ENCODE measurements at places on chromosomes 1 and 21.
A peak's percentile ranks its signal among the peaks of the same experiment; 100 is the strongest.

DNA sequence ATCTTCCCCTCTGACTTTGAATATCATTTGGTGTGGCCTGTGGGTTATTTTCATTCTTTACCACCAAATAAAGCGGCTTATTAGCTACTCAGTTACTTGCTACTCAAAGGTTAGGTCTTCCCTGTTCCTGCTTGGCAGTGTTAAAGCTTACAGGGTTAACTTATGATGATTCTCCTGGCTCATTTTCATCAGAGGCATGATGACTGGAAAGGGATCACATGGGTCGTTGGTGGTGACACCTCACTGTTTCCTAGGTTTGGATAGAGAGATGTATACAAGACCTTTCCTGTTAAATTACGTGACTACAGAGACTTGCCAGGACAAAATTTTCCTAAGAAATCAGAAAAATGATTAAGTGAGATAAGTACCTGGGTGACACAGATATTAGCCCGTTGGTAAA, 27.4 kb downstream of the MRPS6 start:
- DNase-seq = no peak

DNA sequence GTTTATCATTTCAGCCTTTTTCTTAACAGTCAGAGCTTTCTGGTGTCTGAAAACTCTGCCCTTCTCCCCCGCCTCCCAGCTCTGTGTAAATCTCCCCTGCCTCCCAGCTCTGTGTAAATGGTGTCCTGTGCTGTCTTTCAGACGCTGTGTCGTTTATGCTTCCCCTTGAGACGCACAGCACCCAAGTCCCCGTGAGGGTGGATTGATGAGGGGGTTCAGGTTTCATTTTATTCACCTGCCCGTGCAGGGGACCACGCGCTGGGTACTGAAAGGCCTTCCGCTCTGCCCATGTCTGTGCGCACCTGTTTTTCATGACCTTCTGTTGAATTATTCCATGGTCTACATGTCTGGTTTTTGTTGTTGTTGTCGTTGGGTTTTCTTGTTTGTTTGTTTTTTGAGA, 108.2 kb upstream of the COL6A1 start:
- no peak for DNase-seq

DNA sequence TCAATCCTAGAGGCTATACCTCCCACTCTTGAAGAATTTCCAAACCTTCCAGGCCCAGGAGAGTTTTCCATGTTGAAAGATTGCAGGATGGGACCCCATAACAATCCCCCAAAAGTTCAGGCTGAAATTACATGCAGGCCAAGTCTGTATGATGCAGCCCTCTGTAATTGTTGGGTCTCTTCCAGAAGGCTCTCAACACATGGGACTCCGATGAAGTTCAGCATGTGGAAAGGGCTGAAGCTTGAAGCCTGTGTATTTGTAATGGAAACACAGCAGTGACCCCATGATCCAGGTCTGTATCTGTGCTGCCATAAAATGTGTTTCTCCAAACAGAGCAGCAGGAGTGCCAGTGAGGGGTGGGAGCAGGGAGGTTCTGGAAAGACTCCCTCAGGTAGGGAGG, 202.5 kb upstream of the LYPLAL1 start:
- peak; percentile 6 for DNase-seq

GRCh38 chr1:36162680-36163239, 6.8 kb downstream of the MAP7D1 start:
- DNase-seq = no peak

DNA sequence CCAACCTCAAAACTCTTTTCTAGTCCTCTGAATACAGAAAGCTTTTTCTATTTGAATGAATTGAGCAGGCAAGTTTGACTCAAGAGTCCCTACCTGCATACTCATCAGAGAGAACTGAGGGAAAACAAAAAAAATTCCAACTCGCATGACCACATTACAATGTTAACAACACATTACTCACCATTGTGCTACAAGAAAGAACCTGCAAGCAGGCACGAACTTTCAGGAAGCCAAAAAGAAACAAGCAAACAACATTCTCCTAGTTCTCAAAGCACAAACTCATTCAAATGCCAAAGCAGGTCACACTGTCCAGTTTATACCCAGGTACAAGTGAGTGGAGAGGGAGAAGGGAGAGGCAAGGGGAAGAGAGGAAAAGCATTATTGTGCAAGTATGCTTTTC, 14.6 kb downstream of the OTUD7B start:
- DNase-seq = peak; percentile 27

DNA sequence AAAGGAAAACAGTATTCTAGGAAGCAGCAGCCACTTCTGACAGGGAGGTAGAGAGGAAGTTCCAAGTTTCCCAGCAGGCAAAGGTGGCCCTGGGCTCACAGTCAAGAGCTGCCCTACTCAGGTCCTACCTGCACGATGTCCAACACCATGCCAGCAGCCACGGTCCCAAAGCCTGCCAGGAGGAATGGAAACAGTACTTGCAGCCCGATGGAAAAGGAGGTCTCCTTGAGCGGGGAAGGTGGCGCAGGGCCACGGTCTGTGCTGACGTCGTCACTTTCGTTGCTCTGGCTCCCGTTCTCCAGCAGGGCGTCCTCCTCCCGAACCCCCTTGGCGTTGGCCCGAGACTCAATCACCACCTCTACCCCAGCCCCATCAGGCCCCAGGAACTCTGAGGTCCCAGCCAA, 3.1 kb downstream of the SLC41A1 start:
- DNase-seq = no peak

GRCh38 chr1:224866940-224867339, 62.5 kb upstream of the DNAH14 start:
- no peak for DNase-seq

- no peak for DNase-seq
Measured at GRCh38 chr1:44546403-44547053, 127.8 kb downstream of the TMEM53 start.

GRCh38 chr1:159964144-159964543, 10.1 kb upstream of the SLAMF9 start:
- DNase-seq = no peak

- no peak for DNase-seq
Measured at GRCh38 chr1:212189352-212189738, 95.9 kb upstream of the PPP2R5A start.

DNA sequence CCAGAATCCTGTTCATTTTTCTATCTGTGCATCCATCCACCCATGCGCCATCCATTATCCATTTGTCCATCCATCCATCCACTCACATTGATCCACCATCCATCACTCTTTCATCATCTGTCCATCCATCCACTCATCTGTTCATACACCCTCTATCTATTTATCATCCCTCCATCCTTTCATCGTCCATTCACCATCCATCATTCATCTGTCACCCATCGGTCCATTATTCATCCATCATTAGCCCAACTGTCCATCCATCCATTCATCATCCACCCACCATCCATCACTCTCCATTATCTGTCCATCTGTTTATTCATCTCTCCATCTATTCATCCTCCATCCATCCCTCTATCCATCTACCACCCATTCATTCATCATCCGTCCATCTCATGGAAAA, 125.7 kb upstream of the TMPRSS2 start:
- DNase-seq = no peak

- no peak for DNase-seq
Measured at GRCh38 chr1:185367218-185367617, 50.2 kb upstream of the IVNS1ABP start.

- no peak for DNase-seq
Measured at GRCh38 chr1:29757866-29758780, 521.8 kb downstream of the PTPRU start.

DNA sequence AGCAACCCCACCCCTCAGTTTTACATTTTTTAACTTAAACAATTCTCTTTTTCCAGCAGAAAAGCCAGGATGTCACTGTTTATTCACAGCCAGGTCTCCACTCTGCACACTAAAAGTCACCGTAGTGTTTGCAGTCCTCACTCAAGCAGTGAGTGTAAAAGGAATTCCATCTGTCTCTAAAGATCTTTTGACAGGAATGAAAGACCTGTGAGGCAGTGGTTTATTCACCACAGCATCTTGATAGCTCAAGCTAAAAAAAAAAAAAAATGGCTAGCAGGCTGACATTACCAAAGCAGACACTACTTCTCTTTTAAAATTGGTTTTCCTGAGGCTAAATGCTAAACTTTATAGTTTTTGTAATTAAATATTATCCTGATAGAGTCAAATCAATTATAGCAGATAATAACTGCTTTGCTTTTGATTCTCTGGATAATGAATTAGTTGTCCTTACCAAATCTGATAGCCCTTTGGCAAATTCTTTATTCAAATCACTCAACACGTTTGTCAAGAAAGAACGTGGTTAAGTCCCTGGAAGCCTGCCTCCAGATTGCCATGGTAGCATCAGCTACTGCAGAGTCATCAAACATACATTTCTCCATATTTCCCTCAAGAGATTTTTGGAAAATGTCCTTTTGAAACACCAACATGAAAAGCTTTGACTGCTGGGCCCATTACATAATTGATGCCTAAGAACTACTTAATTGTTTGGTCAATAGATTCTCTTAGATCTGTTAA, 22.2 kb upstream of the SLC5A9 start:
- peak; percentile 27 for DNase-seq

DNA sequence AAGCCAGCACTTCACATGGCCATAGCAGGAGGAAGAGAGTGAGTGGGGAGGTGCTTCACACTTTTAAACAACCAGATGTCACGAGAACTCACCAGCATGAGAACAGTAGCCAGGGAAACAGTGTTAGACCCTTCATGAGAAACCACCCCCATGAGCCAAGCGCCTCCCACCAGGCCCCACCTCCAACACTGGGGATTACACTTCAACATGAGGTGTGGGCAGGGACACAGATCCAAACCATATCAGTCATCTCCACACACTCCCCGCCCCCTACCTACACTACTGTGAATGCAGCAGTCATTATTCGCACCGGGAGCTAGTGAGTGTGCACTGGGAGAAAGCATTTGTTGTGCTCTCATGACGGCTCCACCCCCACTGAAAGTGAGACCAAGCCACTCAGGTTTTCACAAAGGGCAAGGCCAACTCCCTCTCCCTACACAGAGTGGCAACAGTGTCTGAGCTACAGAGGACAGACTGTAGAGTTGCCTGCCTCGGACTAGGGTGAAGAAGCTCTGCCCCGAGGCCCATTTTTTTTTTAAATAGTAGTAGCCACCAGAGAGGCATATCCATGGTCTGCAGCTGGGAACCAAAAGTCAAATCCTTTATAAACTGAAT, 125.6 kb downstream of the BARHL2 start:
- DNase-seq = no peak

DNA sequence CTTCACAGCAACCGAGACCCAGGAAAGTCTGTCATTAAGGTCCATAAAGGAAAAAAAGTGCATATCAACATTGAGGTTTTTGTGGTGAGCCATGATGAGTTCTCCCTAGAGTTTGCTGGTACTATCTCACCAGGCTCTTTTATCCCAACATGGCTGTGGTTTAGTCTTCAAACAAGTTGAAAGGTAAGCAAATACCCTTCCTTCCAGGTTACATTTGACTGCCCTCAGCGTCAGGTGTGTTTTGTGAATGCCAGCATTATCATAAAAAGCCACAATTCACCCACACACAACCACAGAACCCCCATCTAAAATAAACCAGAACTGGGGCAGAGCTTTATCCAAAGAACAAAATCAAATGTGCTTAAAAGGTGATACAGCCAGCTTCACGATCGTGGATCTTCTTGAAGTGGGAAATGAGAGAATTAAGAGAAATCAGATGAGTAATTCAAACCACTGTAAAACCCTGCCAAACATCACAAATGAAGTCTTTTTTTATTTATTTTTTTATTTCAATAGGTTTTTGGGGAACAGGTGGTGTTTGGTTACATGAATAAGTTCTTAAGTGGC, 64.7 kb downstream of the SETD4 start:
- DNase-seq = no peak

DNA sequence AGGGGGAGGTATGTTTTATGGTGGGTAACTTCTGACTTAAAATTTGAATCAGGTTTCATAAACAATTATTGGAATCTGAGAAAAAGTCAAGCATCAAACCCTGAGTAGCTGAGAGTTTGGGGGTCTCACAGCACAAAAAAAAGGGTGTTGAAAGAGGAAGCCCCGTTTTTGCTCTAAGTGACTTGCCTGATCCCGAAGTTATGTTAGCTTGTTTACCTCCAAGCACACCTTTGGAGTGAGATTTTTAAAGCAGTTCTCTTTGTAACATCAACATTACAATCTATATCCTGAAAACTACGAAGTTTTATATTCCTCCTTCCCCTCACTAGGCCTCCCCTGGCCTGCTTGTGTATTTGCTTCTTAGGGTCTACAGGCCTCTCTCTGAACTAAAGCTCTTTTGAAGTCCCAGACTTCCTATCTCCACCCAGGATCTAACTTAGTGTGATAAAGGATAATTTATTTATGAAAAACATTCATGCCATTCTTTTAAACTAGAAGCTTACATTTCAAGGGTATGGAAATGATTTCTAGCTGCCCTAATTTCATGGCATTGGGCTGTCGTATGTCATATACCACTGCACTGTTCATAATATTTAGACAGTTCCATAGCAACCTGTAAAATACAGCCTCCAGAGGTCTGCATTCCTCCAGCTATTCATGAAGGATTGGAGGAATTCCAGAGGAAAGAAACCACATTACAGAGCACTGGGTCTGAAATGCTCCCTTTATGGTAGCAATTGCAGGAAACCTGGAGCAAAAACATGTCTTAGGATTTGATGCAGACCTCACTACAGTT, 36.1 kb upstream of the RGS1 start:
- peak; percentile 99 for DNase-seq

- no peak for DNase-seq
Measured at GRCh38 chr1:20936216-20936615, 149.1 kb upstream of the HP1BP3 start.

DNA sequence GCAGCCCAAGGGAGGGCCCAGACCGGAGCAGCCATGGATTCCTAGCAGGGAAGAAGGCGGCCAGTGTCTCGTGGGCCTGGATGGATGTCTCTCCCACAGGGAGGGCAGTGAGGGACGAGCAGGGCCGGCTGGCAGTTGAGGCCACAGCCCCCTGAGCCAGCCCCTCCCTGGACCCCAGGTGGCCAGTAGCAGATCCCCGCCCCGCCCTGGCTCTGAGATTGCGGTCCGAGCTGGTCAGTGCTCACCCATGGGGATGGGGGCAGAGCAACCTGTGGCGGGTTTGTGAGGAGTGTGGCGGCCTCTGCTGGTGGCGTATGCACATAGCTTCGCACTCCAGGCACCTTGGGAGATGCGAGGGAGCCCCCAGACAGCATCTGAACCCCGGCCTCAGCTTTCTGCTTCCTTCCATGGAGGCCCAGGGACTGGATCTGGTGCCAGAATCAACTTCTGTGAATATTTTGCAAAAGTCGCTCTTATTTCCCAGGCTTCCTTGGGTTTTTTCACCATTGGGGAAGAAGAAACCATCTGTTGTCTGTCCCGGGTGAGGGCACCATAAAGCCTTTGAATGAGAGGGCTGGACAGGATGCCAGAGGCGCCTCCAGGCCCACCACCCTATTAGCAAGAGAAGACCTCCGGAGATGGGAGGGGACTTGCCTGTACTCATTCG, 8.4 kb upstream of the KCNN3 start:
- peak; percentile 47 for DNase-seq

GRCh38 chr1:33886496-33886895, 22.6 kb downstream of the HMGB4 start:
- DNase-seq = no peak

Measured in fibroblast of skin of right quadriceps (primary cell).